8988T (cell line): ENCODE measurements at places on chromosomes 4 and X.
A peak's percentile ranks its signal among the peaks of the same experiment; 100 is the strongest.

DNA sequence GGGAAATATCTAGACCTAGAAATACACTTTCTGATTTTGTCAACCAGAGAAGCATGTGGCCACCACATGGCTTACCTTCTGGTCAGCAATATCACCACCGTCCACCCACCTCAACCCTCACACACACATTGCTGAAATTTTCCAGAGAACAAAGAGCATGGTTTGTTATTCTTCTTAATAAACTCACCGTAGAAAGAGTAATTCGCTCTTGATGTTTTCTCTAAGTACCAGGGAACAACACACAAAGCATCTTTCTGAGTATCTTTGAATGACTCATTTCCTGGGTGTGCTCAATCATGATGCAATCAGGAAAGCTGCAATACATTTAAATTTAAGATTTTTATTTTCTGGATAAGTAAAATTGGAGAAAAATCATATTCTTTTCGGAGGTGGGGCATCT lies 24.7 kb upstream of the LRAT start:
- no peak for DNase-seq

DNA sequence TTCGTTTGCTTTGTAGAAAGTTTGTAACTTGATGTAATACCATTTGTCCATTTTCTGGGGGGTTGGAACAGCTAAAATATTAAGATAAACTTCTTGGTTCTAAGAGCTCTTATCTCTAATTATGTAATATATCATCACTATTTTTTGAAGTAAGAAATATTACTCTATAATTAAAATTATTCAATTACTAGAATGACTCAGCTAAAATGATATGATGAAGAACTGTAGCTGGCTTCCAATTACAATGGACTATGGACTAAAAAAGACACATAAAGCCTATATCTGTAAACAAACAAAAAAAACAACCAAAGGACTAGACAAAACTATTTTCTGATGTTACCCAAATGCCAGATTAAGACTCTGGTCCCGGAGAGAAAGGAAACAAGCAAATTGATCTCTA lies 569.4 kb downstream of the PCDH18 start:
- no peak for DNase-seq

GRCh38 chr4:93018243-93018642 lies 714.5 kb downstream of the GRID2 start:
- no peak for DNase-seq

- DNase-seq: no peak
Measured at GRCh38 chr4:146486565-146486964, 35.2 kb downstream of the SLC10A7 start.

DNA sequence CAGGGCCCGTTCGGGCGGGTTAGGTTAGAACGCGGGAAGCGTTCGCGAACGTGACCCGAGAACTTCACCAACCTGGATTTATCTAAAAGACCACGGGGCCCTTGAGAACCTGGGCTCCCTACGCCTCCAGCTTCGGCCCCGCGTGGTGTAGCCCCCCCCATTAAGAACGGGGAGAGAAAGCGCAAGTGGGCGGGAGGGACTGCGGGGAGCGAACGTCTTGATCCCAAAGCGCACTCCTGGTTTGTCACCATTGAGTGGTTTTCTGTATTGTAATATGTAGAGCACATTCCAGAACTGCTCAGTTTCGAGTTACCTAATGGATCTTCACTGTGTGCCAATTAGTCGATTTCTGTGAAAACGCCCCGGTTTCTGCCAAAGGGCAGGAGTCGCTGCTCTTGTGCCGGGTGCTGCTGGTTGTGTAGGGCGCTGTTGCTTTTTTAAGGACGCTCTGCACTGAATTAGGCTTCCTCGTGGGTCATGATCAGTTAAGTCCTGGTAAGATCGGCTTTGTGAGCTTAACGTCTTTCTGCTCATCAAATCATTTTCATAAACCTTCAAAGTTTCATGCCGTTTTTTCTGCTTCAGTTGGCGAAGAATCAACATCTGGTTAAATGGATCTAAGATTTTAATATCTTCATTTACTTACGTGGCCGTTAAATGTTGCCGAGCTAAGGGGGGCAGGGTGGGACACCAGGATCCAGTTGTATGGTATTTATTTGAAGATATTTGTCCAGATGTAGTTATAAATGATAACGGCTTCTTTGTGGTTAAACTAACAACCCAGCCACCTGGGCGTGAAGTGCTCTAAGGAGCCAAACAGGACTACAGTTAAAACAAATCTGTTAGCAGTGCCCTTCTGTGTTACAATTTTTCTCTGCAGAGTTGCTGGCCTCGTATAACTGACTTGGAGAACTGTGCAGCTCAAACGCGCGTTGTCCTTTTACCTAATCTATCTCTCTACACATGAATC lies 809 bp downstream of the MND1 start:
- peak; percentile 8 for DNase-seq

DNA sequence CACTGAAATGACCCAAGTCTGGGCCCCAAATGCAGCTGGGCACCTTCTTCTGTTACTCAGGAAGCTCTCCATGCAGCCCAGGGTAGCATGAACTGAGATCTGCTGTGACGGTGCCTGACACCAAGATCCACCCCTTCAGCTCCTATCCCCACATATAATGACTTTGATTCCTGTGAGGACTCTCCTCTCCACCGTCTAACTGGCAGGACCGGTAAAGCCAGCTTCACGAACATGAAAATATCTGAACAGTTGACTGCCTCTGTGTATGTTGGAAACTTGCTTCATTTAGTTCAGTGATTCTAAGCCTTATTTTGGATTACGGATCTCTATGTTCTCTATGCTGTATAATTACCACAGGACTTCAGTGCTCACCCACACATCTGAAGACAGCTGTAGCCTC lies 115.5 kb upstream of the TMEM150C start:
- no peak for DNase-seq

GRCh38 chr4:113159942-113160545 lies 110.6 kb downstream of the ANK2 start:
- no peak for DNase-seq

- DNase-seq: no peak
Measured at GRCh38 chr4:123705419-123705818, 308.8 kb downstream of the SPRY1 start.

GRCh38 chr4:147370881-147371280 lies 110.0 kb upstream of the EDNRA start:
- no peak for DNase-seq

- no peak for DNase-seq
Measured at GRCh38 chr4:88897180-88897579, 159.8 kb downstream of the FAM13A start.

- DNase-seq: no peak
Measured at GRCh38 chr4:176968094-176968493, 175.4 kb upstream of the VEGFC start.

GRCh38 chr4:157994863-157995262 lies 178.0 kb downstream of the GASK1B start:
- DNase-seq: no peak

DNA sequence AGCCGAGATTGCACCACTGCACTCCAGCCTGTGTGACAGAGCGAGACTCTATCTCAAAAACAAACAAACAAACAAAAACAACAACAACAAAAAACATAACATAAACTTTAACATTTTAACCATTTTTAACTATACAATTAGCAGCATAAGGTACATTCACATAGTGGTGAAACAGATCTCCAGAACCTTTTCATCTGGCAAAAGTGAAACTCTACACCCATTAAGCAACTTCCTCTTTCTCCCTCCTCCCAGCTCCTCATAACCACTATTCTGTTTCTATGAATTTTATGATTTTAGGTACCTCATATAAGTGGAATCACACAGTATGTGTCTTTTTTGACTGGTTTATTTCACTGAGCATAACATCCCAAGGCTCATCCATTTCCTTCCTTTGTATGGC lies 103.6 kb downstream of the FAM13A start:
- DNase-seq: no peak

GRCh38 chrX:132271311-132271778 lies 52.1 kb upstream of the RAP2C start:
- DNase-seq: no peak

- DNase-seq: peak; percentile 26
Measured at GRCh38 chrX:35890699-35891098, 28.8 kb upstream of the CFAP47 start.

DNA sequence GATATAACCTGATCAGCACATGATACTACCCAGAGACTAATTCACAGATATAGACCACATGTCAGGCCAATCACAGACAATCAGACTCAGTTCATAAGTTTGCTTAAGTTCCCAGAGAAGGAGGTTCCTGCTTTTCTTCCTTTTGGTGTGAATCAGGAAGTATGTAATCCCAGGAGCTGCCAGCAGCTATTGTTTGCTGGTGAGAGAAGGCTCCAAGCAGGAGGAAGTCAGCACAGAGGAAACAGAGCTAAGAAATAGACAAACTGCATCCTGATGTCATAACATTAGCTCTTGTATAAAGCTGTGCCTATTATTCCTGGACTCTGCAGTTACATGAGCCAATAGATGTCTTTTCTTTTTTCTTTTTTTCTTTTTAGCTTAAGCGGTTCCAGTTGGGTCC lies 50.9 kb downstream of the UCHL1 start:
- no peak for DNase-seq

DNA sequence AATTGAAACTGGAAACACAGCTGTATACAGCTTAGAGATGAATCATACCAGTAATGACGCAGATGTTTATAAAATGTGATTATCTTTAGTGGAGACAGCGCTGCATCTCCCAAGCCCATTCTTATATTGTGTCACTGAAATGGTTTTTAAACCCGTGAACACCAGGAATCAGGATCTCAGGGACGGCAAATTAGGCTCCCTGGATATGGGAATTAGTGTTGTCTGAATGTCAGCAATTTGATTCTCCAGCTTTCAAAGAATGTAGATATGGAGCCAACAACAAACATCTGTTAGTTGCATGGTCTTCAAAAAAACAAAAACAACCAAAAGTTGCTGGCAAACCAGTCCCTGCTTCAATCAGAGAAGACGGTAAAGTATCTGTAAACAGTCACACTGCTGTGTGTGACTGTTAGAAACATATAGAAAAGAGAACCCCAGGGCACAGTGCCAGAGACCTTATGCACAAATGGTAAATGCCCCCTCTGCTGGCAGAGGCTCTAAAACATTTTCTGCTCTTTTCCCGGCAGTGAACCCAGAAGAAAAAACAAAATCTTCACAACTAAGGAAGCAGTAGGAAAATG lies 351.9 kb upstream of the FTHL17 start:
- no peak for DNase-seq

- no peak for DNase-seq
Measured at GRCh38 chr4:6180841-6181631, 19.3 kb downstream of the JAKMIP1 start.

GRCh38 chr4:121688261-121688660 lies 8.5 kb downstream of the ANXA5 start:
- DNase-seq: no peak

DNA sequence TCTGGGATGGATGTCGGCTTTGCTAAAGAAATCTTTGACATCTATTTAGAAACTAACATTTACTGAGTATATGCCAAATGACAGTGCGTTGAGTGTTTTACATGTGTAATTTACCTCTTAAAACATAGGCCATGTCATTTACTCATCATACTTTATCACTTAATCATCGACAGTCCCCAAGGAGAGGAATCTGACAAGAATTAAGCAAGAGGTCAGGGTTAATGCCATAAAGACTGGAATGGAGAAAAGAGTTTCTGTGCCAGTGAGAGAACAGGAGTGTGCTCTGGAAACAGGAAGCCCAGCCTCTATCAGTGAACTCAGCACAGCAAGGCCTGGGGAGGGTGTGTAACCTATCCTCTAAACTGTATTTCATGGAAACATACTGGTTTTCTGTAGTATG lies 28.0 kb upstream of the AMOT start:
- DNase-seq: no peak

DNA sequence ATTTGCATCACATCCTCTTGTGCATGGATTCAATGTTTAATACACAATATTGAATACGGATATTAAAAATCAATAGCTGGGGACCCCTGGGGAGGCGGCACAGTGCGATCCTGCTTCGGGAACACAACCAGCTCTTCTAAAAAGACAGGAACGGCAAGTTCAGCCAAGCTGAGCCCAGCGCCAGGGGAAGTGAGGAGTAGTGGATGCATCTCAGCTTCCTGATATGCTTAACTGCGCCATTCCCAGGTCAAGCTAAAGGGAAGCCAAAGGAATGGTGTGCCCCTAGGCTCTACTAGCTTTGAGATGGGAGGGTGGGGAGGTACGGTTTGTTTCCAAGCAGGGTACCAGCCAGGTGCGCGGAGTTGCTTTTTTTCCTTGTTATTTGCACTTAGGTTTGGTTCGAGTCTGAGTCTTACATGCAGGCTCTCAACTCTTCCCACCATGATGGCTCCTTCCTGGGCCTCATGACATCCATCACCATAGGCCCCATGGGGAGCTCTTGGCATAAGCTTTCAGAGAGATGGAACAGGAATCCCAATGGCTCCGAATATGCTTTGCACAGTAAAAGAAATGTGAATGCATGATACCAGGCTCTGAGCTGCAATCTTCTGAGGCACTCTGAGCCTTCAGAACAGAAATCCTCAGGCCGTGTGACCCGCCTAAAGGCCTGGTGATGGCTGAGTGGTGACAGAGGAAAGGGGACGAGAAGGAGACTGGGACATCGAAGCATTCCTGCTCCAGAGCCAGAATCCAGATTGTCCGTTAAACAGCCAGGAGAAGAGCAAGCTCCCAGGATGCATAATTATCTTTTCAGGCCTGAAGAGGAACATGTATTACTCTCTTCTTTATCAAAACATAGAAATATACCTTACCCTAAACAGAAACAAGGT lies 51.8 kb upstream of the BCOR start:
- no peak for DNase-seq

GRCh38 chr4:81084029-81084428 lies 53.5 kb downstream of the BMP3 start:
- DNase-seq: no peak

- DNase-seq: no peak
Measured at GRCh38 chr4:85028910-85029309, 62.4 kb upstream of the WDFY3 start.
